GM19239 (cell line): ENCODE measurements at places on chromosomes 6 and 20.

GRCh38 chr6:148494226-148494625 lies 151.6 kb downstream of the SASH1 start:
- DNase-seq = no peak

- peak; percentile 74 for DNase-seq
Measured at GRCh38 chr6:35731736-35732532, 4.9 kb upstream of the ARMC12 start.

GRCh38 chr20:35974256-35974655 lies 5.9 kb downstream of the CNBD2 start:
- no peak for DNase-seq

DNA sequence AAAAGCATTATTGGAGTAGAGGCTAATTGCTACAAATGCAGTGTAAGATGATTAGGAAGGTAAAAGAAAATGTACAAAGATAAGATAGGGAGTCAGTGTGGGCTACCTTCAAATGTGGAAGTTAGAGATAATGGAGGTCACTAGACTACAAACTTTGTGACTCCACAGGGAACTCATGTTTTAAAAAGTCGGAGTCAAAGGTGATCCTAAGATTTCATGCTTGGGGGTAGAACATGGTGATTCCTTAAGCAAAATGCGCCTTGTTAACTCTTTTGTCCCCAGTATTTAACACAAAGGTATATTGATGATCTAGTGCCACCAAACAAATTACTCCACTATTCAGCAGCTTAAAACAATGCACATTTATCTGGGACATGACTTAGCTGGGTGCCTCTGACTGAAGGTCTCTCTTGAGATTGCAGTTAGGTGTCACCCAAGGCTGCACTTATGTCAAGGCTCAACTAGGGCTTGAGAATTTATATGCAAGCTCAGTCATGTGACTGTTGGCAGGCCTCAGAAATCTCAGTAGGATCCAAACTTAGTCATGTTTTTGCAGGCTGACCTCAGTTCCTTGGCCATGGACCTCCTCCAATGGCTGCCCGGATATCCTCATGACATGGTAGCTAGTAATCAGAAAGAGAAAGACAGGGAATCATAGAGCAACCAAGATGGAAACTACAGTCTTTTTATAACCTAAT lies 11.4 kb upstream of the SNX9 start:
- DNase-seq = no peak

DNA sequence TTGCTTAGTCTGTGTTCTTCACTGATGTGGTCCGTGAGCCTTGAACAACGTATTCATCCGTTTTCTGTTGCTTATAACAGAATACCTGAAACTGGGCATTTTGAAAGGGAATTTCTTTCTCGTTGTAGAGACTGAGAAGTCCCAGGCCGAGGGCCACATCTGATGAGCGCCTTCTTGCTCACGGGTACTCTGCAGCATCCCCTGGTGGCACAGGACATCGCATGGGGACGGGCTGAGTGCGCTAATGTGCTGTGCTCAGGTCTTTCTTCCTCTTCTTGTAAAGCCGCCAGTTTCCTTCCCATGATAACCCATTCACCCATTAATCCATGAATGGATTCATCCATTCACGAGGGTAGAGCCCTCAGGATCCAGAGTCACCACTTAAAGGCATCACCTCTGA lies 161.0 kb downstream of the NFATC2 start:
- no peak for DNase-seq

- no peak for DNase-seq
Measured at GRCh38 chr6:114323784-114324183, 19.0 kb downstream of the HS3ST5 start.

DNA sequence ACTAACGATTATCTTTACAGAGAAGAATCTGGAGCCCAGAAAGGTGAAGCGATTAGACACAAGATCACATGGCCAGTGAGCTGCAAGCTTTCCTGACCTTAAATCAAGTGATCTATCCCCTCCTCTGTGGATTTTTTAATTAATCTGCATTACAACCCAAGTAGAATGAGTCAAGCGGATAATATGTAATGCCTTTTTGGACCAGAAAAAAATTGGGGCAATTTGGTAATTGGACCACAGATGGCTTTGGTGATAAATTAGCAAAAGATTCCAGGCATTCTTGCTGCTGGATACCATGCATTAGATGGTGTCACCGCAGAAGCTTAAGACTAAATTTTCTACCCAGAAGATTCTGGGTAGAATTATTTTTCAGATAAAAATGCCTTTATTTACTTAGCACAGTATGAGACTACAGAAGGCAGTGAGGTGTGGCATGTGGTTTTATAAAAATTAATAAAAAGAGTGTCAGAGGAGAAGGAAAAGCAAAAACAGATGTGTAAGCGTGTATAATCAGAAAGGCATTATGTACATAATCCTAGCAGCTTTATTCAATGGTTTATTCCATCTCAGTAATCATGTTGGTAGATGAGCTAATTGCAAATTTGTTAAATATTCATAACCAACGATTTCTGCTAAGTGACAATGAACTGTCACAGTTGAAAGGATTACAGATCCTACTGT lies 53.9 kb upstream of the PCSK2 start:
- no peak for DNase-seq

GRCh38 chr6:163962627-163963117 lies 548.2 kb downstream of the QKI start:
- no peak for DNase-seq

GRCh38 chr20:9163251-9163650 lies 94.4 kb downstream of the PLCB4 start:
- DNase-seq = no peak

- no peak for DNase-seq
Measured at GRCh38 chr20:34110745-34111641, 1.1 kb downstream of the EIF2S2 start.

DNA sequence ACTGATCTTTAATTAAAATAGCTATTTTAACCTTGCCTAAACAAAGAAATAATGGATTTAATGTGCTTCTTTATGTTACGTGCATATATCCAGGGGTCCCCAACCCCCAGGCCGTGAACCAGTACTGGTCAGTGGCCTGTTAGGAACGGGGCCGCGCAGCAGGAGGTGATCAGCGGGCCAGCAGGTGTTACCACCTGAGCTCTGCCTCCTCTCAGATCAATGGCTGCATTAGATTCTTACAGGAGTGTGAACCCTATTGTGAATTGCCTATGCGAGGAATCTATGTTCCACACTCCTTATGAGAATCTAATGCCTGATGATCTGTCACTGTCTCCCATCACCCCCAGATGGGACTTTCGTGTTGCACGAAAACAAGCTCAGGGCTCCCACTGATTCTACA lies 8.8 kb downstream of the CYP24A1 start:
- no peak for DNase-seq

GRCh38 chr20:62897666-62898065 lies 28.6 kb downstream of the DIDO1 start:
- DNase-seq = no peak

GRCh38 chr6:33712914-33713313 lies 1.4 kb upstream of the UQCC2 start:
- no peak for DNase-seq

DNA sequence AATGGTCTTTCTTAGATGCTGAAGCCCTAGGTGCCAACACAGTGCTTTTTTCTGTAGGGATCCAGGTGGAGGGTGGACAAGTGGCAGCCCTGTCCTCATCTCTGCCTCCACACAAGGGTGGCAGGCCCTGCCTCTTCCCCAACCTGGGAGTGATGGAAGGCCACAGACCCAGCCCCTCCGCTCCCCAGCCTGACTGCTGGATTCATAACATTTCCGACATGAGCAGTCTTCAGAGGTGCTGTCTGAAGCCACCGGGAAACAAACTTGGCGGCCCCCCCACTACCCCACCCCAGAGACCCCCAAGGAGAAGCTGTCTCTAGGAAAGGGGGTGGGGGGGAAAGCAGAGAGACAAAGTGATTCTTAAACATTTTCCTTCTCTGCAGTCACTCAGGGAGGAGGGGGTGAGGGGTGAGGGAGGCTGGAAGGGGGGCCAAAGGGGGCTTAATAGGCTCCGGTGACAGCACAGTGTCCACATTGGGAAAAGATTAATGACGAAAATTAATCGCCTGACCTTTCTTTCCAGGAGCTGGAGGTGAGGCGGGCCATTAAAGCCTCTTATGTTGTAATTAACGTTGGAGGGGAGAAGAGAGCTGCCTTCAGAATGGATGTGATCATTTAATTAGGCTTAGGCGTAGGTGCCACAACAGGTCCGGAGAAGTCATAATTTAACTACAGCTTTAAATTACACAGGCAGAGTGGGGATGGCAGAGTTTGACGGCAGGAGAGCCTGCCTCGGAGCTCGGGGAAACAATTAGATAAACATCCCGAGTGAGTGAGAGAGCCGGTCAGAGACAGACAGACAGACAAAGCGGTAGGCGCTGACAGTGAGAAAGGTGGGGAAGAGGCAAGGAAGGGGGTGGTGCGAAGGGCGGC lies 76.8 kb upstream of the FOXP4 start:
- DNase-seq = no peak

- DNase-seq = no peak
Measured at GRCh38 chr6:8839626-8840025, 404.3 kb upstream of the SLC35B3 start.

DNA sequence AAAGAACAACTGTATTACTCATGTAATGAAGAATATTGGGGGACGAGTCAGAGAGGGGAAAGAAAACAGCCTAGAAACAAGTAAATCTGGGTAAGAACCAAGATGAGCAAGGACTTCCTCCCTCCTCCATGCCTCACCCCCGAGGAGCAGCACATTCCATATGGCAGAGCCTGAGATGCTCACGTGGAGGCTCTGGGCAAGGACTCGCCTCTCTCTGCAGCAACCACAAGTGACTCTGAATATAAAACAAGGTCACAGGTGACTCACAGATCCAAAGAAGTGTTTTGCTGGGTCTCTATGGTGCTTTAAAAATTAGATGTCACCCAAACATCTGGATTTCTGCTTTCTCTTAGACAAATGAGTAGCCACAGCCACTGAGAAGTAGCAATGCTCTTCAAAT lies 453.0 kb upstream of the SULF2 start:
- no peak for DNase-seq

DNA sequence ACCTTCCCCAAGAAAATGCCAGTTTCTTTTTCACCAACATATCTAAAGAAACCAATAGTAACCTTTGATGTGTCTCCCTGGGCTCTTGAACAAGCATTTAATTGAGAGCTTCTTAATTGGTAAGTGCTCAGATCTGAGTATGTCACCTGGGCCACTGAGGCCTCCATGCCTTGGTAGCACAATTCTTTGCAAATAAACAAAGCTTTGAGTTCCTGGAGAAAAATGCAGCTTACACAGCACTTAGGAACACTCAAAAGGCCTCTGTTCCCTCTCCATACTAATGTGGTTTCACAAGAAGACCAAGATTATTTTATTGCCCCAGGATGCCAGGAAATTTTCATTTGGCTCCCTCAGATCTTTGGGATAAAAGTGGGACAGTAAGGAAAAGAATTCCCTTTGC lies 217.6 kb upstream of the CEP162 start:
- DNase-seq = no peak

GRCh38 chr20:61970357-61970756 lies 95.3 kb downstream of the TAF4 start:
- DNase-seq = no peak

DNA sequence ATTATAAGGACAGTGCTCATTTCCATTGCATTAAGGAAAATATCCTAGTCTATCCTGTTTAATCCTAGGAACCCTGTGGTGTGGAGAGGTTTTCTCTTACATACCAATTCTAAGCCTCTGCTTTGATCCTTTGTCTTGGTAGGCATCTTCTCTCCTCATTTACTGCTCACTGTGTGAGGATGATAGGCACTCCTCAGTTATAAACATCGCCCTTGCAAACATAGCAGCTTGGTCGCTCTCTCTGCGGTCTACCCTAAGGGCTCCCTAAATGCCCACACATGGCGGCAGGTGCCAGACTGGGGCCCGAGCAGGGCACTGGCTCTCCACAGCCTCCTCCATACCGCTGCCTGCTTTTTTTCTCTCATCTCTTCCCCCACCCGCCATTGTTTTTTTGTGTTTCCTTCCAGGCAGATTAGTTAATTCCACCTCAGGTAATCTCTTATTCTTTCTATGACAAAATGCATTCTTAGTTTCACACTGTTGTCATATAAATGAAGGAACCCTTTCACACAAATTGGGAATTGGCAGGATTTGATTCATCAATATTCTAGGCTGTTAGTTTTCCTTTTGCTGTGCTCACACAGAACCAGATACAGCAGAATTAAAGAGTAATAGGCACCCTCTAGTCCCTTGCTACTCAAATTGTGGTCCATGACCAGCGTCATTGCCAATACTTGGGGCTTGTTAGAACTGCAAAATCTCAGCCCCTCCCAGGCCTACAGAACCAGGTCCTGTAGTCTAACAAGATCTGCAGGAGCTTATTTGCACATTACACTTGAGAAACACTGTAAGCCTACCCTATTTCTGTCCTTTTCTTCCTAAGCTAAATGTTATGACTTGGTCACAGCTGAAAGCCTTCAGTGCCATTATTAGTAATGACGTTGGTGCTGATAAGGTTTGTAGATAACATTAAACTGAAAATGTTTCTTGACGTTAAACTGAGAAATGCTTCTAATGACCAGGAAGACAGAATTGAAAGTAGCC lies 36.3 kb downstream of the CARMIL1 start:
- DNase-seq = no peak

GRCh38 chr6:5184218-5184617 lies 76.5 kb downstream of the LYRM4 start:
- no peak for DNase-seq

DNA sequence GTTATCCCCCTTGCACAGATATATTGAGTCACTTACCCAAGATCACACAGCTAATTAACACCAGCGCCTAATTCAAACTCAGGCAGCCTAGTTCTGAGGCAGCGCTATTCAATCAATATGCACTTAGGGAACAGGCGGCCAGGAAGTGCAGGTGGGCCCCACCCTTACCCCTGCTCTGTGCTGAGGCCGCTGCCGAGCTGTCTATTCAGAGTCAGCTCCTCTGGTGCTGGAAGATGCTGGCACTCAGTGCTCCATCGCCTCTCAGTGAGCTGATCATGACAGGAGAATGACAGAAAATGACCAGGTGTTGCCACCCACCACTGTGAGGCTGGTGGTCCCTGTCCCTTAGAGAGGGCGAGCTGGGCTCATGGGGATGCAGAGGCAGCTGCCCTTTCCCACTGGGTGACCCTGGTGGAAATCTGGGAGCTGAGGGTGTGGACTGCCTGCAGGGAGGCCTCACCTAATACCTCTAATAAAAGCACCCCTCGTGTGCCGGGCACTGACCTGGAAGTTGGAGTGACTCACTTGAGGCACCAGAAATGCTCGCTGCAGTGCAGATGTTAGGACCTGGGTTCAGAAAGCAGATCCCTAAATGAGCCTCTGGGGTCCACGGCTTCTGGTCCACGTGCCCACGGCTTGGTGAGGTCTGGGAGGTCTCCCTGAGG lies 42.5 kb upstream of the CD93 start:
- no peak for DNase-seq

DNA sequence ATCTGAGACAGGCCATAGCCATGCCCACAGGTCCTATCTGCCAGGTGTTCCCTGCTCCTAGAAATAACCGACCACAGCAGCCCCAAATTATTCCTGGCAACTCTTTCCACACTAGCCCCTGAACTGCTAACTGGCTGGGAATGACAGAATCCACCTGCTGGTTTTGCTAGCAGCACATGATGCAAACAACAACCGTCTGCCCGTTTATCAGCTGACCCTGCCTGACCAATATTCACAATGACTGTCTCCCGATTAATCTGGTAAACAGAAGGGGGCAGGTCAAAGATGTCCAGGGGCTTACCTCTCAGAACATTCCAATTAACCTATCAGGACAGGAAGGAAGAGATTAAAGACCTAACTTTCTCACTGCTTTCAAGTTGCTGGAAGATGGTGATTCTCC lies 101.5 kb downstream of the NRSN1 start:
- DNase-seq = no peak

GRCh38 chr6:25640891-25641290 lies 11.1 kb upstream of the SCGN start:
- DNase-seq = no peak

GRCh38 chr6:89432875-89433251 lies at the start of gene ANKRD6:
Gene ANKRD6 (plus strand): TSS chr6:89433152. CDS start chr6:89566977, 133,825 bp downstream.
- peak; percentile 77 for DNase-seq

- no peak for DNase-seq
Measured at GRCh38 chr20:3687655-3688054, 5.8 kb upstream of the ADAM33 start.
